ENCODE measurements at places on chromosomes 5 and 9.

GRCh38 chr5:128144491-128144890 lies 60.9 kb downstream of the SLC12A2 start:
- no peak for DNase-seq

DNA sequence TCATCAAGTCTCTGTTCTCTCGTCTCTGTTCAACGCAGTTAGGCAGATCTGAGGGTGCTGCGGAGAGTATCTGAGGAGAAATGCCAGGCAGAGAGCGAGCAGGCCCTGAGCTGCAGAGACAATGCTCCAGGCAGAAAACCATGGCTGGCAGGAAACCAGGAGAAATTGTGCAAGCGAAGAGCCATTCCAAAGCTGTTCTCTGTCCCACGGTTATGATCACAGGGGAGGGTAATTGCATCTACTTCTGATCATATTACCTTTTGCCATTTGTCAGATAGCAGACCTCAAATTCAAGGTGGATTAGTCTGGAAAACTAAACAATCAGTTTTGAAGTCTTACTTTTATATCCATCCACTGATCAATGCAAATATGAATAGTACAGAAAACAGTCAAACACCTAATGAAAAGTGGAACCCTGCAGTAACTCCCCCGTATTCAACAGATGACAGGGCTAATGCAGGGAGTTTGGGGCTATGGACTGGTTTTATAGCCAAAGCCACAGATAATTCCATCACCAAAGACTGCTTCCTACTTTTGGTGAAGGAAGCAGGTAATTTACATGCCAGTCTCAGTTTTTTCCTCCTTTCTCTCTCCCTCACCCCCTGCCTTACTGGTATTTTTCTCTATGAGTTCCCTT lies 228.0 kb downstream of the DCP2 start:
- peak; percentile 12 for DNase-seq

- no peak for DNase-seq
Measured at GRCh38 chr5:141608557-141608956, 10.2 kb downstream of the DIAPH1 start.

- no peak for DNase-seq
Measured at GRCh38 chr9:124349675-124350493, 65.4 kb downstream of the PSMB7 start.

DNA sequence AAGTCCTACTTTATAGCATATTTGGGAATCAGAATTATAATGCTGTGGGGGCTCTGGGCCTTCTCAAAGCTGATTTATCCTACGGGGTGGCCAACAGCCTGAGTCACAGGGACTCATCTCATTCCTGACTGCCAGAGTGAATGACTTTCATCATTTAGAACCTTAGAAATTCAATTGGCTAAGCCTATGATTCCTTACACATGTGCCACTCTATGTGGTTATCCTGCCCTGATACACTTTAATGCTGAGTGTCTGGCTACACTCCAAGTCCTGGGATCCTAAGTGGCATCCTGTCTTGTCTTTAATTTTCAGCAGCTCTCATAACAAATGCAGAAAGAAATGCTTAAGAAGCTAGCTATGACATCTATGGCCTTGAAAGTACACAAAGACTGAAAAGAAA lies 75.2 kb upstream of the FREM1 start:
- DNase-seq, result no peak

DNA sequence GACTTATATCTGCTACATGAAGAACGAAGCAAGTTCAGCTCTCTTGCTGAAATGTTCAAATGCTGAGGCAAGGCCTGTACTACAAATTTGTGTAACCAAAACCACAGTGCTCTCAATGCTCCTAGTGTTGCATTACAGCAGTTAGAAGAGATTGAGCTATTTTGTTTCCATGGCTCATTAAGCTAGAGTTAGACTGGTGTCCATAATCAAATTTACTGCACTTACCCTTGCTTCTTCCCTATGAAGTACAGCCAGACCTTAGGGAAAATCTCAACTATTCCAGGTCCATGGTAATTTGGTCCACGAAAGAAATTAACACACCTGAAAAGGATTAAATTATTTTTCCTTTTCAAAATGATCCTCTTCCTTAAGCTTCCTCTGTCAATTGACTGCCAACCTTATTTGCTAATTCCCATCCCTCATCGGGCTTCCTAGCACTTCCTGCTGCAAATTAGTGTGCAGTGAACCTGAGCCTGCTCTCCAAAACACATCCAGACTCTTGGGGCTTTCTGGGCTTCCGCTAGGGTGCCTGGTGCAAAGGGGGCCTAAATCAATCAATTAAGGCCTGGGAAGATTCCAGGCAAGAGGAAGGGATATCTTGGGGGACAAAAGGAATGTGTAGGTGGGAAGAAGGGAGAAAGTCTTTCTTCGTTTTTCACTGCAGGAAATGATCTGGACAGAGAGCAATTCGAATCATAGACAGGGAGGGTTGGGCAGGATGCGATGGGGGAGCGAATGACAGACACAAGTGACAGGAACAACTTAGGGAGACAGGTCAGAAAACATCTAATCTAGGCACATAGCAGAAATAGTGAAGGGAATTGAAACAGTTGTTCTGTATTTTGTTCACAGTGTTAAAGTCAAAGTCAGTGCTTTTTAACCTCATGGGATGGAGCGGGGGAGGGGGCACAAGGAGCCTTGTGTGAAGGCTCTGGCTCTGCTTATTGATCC lies 542.4 kb downstream of the RAB3C start:
- DNase-seq, result no peak

- DNase-seq, result peak; percentile 16
Measured at GRCh38 chr5:167743695-167744464, 547.6 kb upstream of the WWC1 start.

DNA sequence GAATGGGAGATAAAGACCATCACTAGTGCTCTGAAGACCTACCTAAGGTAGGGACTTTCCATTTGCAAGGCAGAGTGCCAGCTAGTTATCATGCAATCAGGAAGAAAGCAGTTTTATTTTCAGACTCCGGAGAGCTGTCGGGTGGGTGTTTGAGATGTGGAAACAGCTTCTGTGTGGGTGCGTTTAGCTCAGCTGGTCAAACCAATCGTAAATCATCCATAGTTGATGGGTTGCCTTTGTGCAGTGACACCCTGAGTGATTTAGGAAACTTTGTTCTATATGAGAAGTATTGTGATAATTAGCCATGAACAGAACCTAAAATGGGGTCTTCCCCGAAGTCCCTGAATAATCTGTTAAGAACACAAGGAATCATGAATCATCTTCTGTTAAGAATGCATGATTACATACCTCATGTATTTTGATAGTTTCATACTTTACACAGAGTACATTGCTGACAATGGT lies 284.3 kb downstream of the ARHGAP26 start:
- DNase-seq, result no peak

DNA sequence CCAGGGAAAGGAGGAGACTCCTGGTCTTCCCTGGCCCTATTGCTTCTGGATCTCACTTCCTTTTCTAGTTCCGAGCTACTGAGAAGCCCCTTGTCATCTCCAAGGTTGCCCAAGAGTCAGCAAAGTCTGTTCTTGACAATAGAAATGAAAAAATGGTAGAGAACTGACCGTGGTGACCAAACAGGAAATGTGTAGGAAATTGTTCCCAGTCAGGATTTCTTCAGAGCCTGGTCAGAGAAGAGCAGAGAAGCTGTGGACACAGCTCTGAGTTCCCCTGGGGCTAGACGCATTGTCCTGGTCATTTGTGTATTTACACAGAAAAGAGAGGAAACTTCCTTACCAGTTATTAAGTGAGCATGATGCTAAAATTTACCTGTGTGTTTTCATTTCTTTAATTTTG lies 35.6 kb downstream of the S1PR3 start:
- no peak for DNase-seq

- peak; percentile 52 for DNase-seq
Measured at GRCh38 chr5:153900703-153901395, 137.9 kb downstream of the FAM114A2 start.

DNA sequence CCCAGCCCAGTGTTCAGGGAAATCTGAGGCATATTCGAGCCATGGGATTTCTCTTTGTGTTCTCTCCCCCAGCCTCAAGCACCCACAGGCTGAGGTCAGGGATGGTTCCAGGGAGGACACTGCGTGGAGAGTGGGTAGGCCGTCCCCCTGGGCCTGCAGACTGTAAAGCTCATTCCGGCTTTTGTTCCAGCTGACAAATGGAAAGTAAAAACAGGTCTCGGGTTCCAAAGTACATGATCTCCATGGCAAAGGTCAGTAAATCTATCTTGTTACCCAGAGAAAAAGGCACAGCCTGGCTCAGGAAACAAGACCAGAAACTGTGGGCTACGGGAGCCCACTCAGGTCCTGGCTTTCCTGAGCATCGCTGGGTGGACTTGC lies 116.2 kb downstream of the ROR2 start:
- DNase-seq, result no peak

GRCh38 chr5:78076351-78076750 lies 218.1 kb downstream of the AP3B1 start:
- no peak for DNase-seq

DNA sequence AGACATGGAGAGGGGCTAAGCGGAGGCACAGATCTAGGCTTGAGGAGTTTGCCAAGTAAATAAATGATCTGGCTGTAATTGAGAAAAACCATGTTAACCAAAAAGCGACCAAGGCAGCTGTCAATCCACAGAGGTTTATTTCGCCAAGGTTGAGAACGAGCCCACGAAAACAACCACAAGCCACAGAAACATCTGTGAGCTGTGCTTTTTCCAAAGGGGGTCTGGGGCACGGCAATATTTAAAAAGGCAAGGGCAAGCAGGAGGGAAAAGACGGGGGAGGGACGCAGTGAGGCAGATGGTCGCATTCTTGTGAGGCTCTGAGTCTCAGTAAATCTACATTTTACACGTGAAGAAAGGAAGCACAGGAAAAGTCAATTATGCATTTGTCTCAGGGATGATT lies 25.4 kb downstream of the CCT5 start:
- no peak for DNase-seq

DNA sequence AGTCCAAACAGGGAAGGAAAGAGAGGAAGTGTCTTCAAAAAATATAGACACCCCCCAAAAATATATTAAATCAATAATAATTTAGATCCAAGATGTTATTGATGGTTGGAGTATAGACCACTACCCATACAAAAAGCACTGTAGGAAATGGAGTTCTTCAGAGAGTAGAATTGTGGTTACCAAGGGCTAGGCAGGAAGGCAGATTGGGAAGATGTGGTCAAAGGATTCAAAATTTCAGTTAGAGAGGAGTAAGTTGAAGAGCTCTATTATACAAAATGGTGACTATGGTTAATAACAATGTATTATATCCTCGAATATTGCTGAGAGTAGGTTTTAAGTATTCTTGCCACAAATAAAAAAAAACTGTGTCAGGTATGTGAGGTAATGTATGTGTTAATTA lies 149.4 kb downstream of the CWC27 start:
- no peak for DNase-seq

DNA sequence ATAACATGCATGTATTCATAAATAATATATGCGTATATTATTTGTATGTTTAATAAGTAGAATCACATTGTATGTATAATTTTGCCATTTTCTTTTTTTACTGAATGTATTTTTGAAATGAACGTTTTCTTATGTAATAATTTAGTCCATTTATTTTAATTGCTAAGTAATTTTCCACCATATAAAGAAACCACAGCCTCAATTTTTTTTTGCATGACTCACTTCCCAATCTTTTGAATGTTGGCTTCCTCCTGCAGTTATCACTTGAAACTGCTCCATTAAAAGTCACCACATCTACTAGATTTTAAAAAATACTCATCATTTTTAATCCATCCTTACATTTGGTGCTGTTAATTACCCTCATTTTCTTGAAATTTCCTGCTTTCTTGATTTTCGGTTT lies 363.3 kb upstream of the MEF2C start:
- no peak for DNase-seq

- no peak for DNase-seq
Measured at GRCh38 chr5:139181835-139182452, 16.2 kb downstream of the SIL1 start.

DNA sequence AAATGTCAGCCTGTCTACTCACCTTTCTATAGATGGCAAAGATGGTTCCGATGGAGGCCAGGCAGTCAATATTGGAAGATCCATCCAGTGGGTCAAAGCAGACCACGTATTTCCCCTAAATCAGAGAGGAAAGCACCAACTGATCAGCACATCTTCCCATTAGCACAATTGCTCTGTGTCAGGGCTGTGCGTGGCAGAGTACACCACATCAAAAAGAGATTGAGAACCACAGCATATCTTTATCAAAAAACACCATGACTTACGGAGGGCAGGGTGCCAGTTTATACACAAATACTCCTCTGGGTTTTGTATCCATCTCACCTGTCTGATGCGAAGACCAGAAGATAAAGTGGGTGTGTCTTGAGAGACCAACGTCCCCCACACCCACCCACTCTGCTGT lies 9.1 kb downstream of the FBP2 start:
- DNase-seq, result no peak

- DNase-seq, result no peak
Measured at GRCh38 chr5:58077966-58078365, 381.9 kb downstream of the PLK2 start.

GRCh38 chr5:62038024-62038423 lies 268.0 kb upstream of the KIF2A start:
- no peak for DNase-seq

GRCh38 chr5:29134418-29134817 lies 2059.1 kb upstream of the CDH6 start:
- DNase-seq, result no peak

DNA sequence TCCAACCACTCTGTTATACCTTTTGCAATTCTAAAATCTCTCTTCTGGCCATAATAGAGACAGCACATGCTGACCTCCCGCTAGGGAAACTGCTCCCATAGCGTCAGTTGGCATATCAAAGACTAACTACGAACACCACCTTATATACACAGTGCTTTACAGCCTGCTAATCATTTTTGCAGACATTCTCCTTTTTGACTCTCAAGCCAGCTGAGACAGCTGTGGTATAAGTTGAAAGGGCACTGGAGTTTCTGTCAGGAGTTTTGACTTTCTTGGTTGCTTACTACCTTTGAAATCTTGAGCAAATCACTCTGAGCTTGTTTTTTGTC lies 160.2 kb upstream of the TBCA start:
- no peak for DNase-seq

GRCh38 chr5:25974451-25974850 lies 1063.9 kb downstream of the CDH9 start:
- DNase-seq, result no peak

DNA sequence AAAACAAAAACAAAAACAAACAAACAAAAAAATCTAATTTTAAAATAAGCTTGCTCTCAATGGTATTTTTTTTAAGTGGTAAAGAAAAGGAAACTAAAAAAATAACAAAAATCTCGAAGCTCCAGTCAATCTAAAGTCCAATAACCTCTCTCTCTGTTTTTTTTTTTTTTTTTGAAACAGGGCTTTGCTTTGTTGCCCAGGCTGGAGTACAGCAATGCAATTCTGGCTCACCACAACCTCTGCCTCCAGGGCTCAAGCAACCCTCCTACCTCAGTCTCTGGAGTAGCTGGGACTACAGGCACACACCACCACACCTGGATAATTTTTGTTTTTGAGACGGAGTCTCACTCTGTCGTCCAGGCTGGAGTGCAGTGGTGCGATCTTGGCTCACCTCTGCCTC lies 25.9 kb upstream of the GLDC start:
- DNase-seq, result no peak

DNA sequence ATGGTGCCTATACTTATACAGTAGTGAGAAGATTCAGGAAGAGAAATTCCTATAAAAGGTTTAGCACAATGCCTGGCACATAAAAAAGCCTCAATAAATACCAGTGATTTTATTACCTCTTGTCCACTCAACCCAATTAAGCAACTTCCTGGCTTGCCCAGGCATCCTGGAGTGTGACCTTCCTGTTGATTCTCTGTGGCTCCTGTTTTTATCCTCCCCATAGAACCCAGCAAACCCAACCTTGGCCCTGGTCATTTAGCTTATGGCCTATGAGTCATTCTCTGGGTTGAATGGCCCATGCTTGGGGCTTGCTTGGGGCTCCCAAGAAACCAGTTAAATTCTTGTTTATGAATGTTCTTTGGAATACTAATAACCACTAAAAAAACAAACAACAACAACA lies 21.4 kb upstream of the SPARC start:
- no peak for DNase-seq

- no peak for DNase-seq
Measured at GRCh38 chr9:84542554-84542953, 127.0 kb upstream of the NTRK2 start.

All from fibroblast of the conjunctiva (primary cell).